ENCODE measurements at places on chromosomes 2 and 18.

GRCh38 chr2:231671270-231672050 is 36.9 kb upstream of the PTMA start:
- no peak for DNase-seq

DNA sequence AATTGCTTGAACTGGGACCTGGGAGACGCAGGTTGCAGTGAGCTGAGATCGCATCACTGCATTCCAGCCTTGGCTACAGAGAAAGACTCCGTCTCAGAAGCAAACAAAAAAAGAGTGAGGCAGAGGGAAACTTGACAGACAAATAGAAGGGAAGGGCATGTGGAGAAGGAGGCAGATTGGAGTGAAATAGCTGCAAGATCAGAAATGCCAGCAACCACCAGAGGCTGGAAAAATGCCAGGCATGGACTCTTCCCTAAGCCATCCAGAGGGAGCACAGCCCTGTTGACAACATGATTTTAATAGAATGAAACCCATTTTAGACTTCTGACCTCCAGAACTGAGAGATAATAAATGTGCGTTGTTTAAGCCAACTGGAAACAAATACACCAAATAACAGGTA is 447.2 kb upstream of the SPHKAP start:
- DNase-seq: peak; percentile 16

GRCh38 chr18:43396266-43396665 is 119.0 kb upstream of the SYT4 start:
- DNase-seq: no peak

GRCh38 chr18:41370740-41371139 is 584.3 kb upstream of the PIK3C3 start:
- no peak for DNase-seq

GRCh38 chr2:127065299-127065939 is 41.5 kb downstream of the BIN1 start:
- DNase-seq: no peak

DNA sequence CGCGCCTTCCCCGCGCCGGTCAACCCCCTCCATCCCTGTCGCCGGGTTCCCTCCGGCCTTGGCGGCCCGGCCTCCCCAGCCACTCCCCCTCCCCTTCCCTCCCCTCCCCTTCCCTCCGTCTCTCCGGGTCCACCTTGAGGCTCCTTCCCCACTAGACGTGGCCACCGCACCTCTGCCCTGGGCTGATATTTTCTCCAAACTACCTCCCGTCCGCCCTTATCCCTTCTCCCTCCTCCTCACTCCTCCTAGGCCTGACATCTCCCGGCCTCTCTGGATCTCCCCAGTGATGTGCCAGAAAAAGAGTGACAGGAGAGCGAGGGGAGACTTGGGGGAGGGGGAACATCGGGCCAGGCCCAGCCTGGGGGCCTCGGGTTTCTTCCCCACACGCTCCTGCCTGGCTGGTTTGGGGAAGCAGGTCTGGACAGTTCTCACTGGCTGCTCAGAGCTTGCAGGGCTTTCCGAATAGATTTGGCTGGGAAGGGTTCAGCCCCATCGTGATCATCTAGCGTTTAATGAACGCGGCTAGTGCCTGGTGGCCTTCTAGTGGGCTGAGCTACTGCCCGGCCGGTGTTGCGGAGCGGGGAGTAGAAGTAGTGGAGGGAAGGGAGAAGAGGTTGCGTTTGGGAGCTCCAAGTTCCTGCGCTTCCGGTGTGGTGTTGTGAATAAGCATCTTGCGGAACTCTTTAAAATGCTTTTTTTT is 641 bp downstream of the MAPRE3 start:
- DNase-seq: no peak

DNA sequence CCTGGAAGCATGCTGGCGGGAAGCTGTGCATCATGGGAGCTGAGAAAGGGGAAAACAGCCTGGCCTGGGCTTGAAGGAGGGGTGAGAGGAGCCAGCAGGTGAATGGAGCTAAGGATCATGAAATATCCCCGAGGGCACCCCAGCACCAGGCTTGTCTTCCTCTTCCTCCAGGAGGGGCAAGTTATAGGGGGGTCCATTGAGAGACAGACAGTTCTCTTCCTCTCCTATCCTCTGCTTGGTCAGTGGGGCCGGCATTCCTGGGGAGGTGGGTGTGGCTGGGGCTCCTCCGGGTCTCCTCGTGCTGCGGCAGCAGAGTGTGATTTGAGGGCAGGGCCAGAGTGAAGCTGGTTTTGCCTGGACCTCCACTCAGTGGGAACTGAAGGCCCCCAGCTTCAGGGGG is 78.9 kb downstream of the LIPG start:
- DNase-seq: no peak

- DNase-seq: no peak
Measured at GRCh38 chr2:194985258-194985657, 671.8 kb upstream of the SLC39A10 start.

GRCh38 chr2:990970-991369 is 40.3 kb downstream of the SNTG2 start:
- DNase-seq: peak; percentile 28

DNA sequence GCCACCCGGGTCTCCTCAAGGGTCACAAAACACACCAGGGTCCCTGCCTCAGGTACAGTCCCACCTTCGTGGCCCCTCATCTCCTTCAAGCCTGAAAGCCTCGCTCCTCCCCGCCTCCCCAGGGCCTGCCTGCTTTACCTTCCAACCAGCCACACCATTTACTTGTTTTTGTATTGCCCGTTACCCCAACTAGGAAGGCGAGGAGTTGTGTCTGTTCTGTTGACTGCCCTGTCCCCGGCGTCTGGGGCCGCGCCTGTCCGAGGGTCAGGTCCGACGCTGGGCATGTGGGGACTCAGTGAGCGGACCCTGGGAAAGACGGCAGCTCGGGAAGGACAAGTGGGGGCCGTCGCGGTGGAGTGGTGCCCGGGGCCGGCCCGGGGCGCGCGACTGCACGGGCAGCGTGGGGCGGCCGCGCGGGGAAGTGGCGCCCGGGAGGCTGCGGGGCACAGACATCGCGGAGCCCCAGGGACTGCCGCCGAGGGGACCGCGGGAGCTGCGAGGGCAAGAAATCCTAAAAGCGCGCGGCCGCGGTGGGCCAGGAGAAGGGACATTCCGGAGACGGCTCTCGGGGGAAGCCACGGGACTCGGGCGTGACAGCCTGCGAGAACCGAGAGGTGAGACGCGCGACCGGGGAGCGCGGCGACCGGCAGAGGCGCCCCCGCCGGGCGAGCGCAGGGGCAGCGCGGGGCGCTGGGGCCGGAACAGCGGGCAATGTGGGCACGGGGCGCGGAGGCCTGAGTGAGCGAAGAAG is 797 bp upstream of the GRHL1 start:
- peak; percentile 25 for DNase-seq

GRCh38 chr2:230798769-230799399 is 65.9 kb upstream of the ITM2C start:
- peak; percentile 51 for DNase-seq

GRCh38 chr2:12424809-12425208 is 291.9 kb upstream of the TRIB2 start:
- DNase-seq: no peak

DNA sequence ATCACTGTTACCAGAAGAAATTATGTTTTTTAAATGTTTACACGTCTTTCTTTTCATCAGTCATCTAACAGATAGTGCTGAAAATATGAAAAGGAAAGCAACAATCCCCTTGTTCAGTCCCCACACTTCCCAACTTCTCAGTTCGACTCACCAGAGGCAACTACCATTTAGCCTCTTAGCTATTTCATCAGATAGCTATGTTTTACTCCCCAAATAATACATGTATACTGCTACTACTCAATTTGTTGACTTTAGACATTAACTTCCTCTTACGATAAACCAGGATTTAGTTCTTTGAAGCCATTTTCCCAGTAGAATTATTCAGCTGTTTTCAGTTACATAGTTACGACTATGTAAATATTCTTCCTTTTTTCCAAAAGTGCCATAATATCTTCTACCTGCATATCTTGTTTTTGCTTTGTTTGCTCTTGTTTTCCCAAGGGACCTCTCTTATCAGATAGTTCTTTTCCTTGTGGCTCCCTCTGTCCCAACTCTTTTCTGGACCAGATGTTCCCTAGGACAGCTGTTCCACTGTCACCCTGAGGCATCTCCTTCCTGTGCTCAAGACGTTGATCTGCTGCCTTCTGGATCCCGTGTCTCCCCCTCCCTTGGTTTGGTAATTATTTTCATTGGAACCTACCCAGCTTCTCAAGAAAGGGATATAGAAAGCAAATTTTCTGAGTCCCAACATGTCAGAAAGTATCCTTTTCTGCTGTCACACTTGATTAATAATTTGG is 289.3 kb upstream of the TANK start:
- peak; percentile 42 for DNase-seq

GRCh38 chr2:214103276-214104001 is 307.4 kb upstream of the VWC2L start:
- no peak for DNase-seq

DNA sequence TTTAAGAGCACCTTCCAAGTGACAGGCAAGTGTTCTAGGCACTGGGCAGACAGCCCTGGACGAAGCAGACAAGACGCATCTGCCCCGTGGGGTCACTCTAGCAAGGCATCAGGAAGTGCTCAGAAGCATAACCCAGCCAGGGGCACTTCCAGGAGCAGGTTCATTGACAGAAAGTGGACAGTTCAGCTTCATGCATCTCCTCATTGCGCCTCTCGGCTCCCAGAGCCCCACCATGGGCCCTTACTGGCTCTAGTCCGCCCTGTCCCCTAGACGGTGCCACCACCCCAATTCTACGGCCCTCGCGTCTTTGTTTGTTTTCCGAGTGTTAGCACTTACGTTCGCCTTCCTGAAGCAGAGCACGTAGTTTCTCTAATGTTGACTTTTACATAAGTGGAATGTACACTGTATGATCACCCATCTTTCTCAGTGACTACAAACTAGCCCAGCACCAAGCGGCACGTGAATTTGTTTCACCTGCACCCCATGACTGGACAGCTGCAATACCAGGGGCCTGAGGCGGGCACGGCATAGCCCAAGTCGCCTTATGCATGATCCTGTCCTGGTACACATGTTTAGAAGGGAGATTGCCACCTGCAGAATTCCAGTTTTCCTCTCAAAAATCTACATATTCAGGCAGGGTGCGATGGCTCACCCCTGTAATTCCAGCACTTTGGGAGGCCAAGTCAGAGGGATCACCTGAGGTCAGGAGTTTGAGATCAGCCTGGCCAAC is 33.2 kb downstream of the SNED1 start:
- DNase-seq: no peak

DNA sequence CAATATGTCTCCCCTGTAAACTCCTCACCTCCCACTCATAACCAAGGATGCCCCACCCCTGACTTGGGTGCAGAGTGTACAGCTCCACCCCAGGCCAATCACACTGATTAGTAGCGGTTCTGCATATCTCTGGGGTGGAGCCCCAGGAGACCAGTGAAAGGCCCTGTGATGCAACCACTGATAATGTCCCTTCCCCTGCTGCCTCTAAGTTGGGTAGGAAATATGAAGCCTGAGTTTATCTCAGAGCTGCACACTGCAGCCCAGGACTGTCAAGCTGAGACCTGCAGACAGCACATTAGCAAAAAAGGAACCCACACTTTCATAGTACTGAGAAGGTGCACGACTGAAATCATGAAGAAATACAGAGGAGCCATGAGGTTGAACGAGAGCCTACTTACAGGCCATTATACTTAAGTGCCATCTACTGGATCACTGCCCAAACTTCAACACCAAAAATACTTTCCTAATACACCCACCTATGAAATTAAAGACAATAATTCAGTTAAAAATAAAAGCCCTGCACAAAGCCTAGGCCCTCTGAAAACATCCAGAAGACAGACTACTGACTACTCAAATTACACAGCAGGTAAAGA is 455.4 kb upstream of the LRRTM4 start:
- DNase-seq: no peak

DNA sequence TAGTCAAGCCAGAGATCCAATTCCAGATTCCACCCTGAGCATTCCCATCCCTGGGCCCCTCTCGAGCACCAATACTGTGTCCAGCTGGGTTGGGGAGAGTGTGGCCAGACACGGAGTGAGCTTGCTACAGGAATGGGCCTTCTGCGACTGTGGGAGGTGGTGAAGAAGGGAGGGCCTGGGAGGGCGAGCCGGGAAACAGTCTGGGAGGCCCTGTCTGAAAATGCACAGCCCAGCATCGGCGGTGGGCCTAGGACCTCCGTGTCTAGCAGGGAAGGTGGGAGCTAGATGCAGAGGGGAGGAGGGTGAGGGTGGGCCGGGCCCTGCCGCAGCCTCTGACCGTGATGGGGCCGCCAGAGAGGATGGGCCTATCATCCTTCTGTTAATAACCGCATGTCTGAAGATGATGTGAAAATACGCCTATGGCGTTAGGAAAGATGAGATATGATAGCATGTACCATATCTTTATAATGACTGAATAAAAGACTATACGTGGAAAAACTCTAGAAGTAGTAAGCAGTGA is 1.9 kb upstream of the OTOS start:
- DNase-seq: no peak

DNA sequence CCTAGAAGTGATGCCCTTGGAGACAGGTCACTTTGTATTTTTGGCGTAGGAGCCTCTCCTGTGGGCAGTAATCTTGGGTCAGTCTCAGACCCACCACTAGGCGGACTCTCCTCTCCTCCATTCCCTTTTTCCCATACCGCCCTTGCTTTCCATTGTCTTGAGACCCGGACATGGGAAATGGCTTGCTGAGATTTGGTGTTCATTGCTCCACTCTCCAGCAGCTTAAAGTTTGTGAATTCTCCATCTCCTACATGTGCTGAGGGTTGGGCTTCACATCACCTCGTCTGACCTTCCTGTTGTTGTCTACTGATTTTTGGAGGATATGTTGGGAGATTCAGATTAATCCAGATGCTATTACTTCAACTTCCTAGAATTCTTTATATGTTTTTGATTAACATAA is 159.2 kb upstream of the RAB12 start:
- no peak for DNase-seq

DNA sequence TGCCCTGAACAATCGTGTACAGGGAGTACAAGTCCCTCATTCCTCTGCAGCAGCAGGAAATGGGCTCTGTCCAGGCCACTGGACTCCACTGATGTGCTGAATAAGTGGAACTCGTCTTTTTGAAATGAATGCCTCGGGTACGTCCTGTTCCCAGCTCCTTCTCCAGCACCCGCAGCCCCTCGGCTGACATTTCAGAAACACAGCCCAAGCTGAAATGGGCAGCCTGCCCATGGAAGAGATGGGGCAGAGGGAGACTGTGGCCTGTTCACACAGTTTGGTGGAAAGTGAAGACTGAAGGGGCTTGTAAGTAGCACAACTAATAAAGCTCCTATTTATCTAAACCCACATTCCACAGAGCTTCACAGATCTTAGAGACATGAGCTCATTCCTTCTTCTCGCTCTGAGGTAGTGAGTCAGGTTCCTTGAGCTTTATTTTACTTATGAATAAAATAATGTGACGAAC is 498.6 kb downstream of the TXNL1 start:
- peak; percentile 89 for DNase-seq

- no peak for DNase-seq
Measured at GRCh38 chr18:54357082-54357659, 487 bp downstream of the STARD6 start.

- no peak for DNase-seq
Measured at GRCh38 chr2:161954103-161954502, 119.9 kb downstream of the DPP4 start.

DNA sequence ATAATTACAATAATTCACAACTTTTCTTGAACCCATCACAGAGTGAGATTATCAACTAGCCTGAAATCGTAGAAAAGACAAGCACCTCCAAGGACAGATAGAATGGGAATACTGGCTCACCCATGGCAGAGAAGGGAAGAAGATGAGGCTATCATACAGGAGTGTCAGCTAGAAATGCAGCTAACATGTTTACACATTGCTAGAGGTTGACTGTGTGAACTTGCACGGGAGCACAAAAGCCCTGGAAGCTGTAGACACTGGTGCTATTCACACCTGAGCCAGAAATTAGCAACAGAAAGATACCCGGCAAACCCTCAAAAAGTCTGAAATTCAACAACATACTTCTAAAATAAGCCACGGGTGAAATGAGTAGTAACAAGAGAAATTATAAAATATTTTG is 131.8 kb downstream of the ZAP70 start:
- no peak for DNase-seq

- no peak for DNase-seq
Measured at GRCh38 chr2:189111063-189111715, 68.4 kb downstream of the COL5A2 start.
